Thoracic aorta (tissue), 2 donors: ENCODE measurements at places on chromosomes 3 and 15. TPM values are rescaled to one million over a fixed set of nuclear protein-coding genes. Genes with fewer than 3 reads are reported as not detected.

- H3K27me3 ChIP-seq = no peaks in the 10 kb centered on the region
- no peak overlapping the region for H3K4me3 ChIP-seq
- H3K4me1 ChIP-seq = no peaks in the 10 kb centered on the region
Observed at GRCh38 chr3:164524201-164524600, 554.1 kb downstream of the SI start.

GRCh38 chr15:60644903-60645302, 166.0 kb upstream of the ICE2 start:
- no peaks in the 10 kb centered on the region for H3K27me3 ChIP-seq
- no peaks in the 10 kb centered on the region for H3K36me3 ChIP-seq
- no peak overlapping the region for H3K27ac ChIP-seq
- no peak overlapping the region for H3K4me3 ChIP-seq
- no peak for DNase-seq

- H3K27me3 ChIP-seq = no peaks in the 10 kb centered on the region
- H3K4me3 ChIP-seq = no peak overlapping the region
- DNase-seq = no peak
- no peak overlapping the region for H3K27ac ChIP-seq
- H3K4me1 ChIP-seq = no peaks in the 10 kb centered on the region
- H3K36me3 ChIP-seq = no peaks in the 10 kb centered on the region
Observed at GRCh38 chr15:58564981-58565380, 133.2 kb downstream of the LIPC start.

CCRL2 gene
- total RNA-seq = 0.41 TPM

GP9 gene
- not detected for total RNA-seq

GRCh38 chr3:80586338-80586737, 818.5 kb upstream of the ROBO1 start:
- H3K4me3 ChIP-seq = no peak overlapping the region
- H3K4me1 ChIP-seq = no peaks in the 10 kb centered on the region
- no peak for DNase-seq
- H3K27me3 ChIP-seq = no peaks in the 10 kb centered on the region
- no peak overlapping the region for H3K27ac ChIP-seq

- H3K27me3 ChIP-seq = no peaks in the 10 kb centered on the region
- peaks cover 33% of the 10 kb centered on the region for H3K4me1 ChIP-seq
- peaks cover 86% of the 10 kb centered on the region for H3K36me3 ChIP-seq
- DNase-seq = peak; percentile 0
- peak overlapping the region; percentile 25 for H3K27ac ChIP-seq
Observed at GRCh38 chr3:48411041-48411588, 18.8 kb downstream of the PLXNB1 start.

DNA sequence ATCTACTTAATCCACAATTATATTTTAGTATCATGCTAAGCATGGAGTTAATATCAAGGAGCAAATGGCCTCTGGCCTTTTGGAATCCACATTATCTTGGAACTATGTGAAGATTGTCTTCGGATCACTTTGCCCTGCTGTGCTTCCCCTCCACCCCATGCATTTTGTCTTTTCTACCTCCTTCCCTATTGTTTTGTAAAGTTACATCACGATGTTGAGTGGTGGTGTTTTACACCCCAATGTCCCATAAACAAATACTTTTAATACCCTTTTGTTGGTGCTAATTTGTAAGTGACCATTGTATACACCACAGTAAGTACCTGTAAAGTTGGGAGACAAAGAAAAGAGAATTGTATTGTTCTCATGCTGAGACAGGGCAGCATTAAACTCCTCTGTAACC, 258.4 kb upstream of the ZNF717 start:
- no peak overlapping the region for H3K27ac ChIP-seq
- no peaks in the 10 kb centered on the region for H3K36me3 ChIP-seq
- DNase-seq = no peak
- no peaks in the 10 kb centered on the region for H3K4me1 ChIP-seq
- no peaks in the 10 kb centered on the region for H3K27me3 ChIP-seq

CCDC33 gene
- total RNA-seq = not detected

- H3K4me1 ChIP-seq = no peaks in the 10 kb centered on the region
- no peak overlapping the region for H3K4me3 ChIP-seq
- DNase-seq = no peak
- H3K36me3 ChIP-seq = no peaks in the 10 kb centered on the region
Observed at GRCh38 chr15:33671456-33671855, 296.8 kb upstream of the CHRM5 start.

ZNF80 gene
- total RNA-seq = not detected

ADCY5 gene
- total RNA-seq = 123 TPM
